Pericardium fibroblast (primary cell): ENCODE measurements at places on chromosomes 12 and 14. TPM values are rescaled to one million over a fixed set of nuclear protein-coding genes. Genes with fewer than 3 reads are reported as not detected.

TPPP2 gene
- total RNA-seq, result not detected in 2 replicates

KRT2 gene
- total RNA-seq, result not detected in 2 replicates

NR1H4 gene
- total RNA-seq, result 0.12 and 0.51 TPM in 2 replicates

GPR84 gene
- not detected in 2 replicates for total RNA-seq

IL23A gene
- total RNA-seq, result not detected in 2 replicates

VRTN gene
- total RNA-seq, result not detected in 2 replicates

LUM gene
- total RNA-seq, result 252 and 293 TPM in 2 replicates

TAS2R14 gene
- 2.1 and 6.3 TPM in 2 replicates for total RNA-seq

TSPAN11 gene
- 0.23 and 3.7 TPM in 2 replicates for total RNA-seq

GLS2 gene
- total RNA-seq, result not detected in 2 replicates

C14orf180 gene
- total RNA-seq, result not detected in 2 replicates

KLRC1 gene
- total RNA-seq, result not detected in 2 replicates

FOXA1 gene
- not detected in 2 replicates for total RNA-seq

CAPS2 gene
- 0.23 and 1.0 TPM in 2 replicates for total RNA-seq

FKBP11 gene
- total RNA-seq, result 38.6 and 63.6 TPM in 2 replicates

WNT1 gene
- total RNA-seq, result not detected in 2 replicates

SERPINA10 gene
- total RNA-seq, result not detected in 2 replicates

KLHDC2 gene
- 50.3 and 70.2 TPM in 2 replicates for total RNA-seq

TAS2R43 gene
- not detected in 2 replicates for total RNA-seq

TAS2R31 gene
- 0.35 TPM in 1 of 2 replicates, not detected in the other for total RNA-seq

SDR9C7 gene
- not detected in 2 replicates for total RNA-seq

CTSG gene
- total RNA-seq, result not detected in 2 replicates

KRT73 gene
- total RNA-seq, result not detected in 2 replicates
